D721Med (cell line): ENCODE measurements at places on chromosomes 11 and 22.

- no peak for DNase-seq
Measured at GRCh38 chr22:31393893-31394292, 5.5 kb upstream of the DRG1 start.

- no peak for DNase-seq
Measured at GRCh38 chr11:75431533-75432525, 1.2 kb downstream of the KLHL35 start.

- no peak for DNase-seq
Measured at GRCh38 chr11:9875862-9876261, 212.0 kb downstream of the SWAP70 start.

- DNase-seq, result no peak
Measured at GRCh38 chr11:7640816-7641215, 32.5 kb downstream of the CYB5R2 start.

DNA sequence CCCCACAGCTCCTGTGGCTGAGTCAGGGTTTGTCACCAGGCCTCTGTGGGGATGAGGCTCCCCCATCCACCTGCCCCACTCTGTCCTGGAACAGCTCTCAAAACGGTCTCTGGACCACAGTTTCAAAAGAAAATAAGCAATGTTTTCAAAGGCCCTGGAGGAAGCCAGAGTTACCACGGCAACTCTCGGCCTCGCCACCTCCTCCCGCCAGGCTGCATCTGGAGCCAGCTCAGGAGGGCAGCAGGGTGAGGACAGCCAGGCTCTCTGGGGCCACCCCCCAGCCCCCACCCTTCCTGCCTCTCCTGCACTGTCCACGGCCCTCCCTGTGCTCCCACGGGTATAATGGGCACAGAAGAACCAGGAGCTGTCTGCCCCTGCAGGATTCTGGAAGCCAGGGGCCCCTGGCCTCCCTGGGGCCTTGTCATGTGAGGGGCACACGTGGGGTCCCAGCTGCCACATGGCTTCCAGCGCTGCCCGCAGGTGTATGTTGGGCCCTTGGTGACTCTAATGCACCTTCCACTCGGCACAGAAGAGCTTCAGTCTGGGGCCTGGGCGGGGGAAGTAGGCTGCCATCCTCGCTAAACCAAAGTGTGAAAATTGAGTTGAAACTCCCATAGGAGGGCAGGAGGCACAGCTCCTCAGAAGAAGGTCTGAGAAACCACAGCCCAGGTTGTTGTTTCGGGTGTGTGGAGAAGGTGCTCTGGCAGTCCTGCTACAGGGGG is 10.3 kb downstream of the CD81 start:
- DNase-seq, result no peak

- no peak for DNase-seq
Measured at GRCh38 chr22:23396362-23397007, 183.6 kb downstream of the IGLL1 start.

- no peak for DNase-seq
Measured at GRCh38 chr11:33160587-33160986, 693 bp downstream of the CSTF3 start.

GRCh38 chr11:29162491-29162890 is 854.3 kb downstream of the KCNA4 start:
- no peak for DNase-seq

DNA sequence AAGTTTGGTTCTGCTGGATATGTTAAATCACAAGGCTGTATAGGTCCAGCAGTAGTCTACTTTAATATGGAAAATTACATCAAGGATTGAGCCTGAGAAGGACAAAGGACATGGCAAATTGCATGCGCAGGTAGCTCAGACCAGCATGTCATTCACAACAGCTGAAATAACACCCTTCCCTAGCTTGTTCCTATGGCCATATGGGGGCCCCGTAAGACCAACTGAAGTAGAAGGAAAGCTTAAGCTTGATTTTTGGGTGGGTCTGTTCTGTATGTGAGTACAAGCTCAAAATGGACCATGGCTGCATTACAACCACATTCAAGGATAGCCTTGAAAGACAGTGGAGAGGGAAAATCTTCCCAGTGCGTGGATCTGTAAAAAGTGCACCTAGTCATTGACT is 20.6 kb upstream of the PDE3B start:
- DNase-seq, result no peak

- DNase-seq, result no peak
Measured at GRCh38 chr11:15931497-15931896, 424.8 kb downstream of the SOX6 start.

GRCh38 chr22:30824711-30825110 is 130.0 kb downstream of the OSBP2 start:
- DNase-seq, result no peak

DNA sequence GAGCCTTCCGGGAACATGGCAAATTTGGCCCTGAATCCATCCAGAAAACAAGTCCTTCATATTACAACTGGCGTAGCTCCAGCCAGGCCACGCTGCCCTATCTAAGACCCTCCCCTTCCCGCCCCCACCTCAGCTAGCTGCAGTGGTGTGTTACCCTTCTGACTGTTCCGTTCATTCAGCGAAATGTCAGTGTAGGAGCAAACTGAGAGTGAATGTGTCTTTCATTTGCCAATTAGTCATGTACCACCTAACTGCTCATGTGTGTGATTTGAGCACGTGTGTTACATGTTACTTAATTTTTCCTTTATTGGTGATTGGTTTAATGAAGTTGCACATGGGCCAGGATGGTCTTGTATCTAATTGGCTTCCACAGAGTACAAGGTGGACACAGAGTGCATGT is 34.8 kb upstream of the POU2AF1 start:
- DNase-seq, result no peak
